ENCODE measurements at places on chromosomes 13 and 19.

DNA sequence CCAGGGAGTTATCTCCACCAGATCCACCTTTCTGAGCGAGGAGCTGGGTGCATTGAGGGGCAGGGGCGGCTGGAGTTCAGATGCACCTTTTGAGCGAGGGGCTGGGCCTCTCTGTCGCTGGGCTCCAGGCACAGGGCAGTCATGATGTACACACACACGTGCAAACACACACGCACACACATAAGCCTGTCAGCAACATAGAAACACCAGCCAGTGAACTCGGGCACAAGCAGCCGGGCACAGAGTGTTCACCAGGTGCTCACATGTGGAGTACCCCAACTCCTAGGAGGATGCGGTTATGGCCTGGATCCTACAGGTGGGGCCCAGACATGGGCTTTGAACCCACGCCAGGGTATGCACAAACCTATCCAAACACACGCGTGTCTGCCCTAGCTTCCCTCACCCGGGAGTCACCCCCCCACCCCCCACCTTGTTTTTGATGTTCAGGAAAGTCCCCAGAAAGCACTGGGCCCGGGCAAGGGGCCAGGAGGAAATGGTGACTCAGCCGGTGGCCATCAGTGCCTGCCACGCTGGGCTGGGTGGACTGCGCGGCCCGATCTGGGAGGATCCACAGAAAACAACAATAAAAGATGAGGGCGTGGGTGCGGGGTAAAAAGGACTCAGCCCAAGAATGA lies 13.3 kb downstream of the ARRDC2 start:
- DNase-seq: peak; percentile 80

GRCh38 chr13:102726430-102726829 lies 31.6 kb upstream of the METTL21C start:
- DNase-seq: no peak

DNA sequence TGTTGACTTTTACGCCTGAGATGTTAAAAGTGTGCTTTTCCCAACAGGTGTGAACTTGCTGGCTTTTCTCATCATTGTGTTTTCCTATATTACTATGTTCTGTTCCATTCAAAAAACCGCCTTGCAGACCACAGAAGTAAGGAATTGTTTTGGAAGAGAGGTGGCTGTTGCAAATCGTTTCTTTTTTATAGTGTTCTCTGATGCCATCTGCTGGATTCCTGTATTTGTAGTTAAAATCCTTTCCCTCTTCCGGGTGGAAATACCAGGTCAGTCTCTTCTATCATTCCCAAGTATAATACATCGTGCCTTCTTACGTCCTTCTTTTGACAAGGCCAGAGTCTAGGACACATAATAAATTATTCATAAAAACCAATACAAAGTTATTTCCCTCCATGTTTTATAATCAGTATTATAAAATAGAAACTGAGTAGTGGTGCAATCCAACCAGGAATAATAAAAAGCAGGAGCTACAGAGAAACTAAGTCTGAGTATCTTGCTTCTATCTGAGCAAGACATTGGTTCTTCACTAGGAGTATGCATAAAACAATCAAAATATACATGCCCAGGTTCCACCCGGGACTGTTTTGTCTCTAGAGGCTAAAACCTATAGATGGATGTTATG lies 57.9 kb downstream of the RXFP2 start:
- peak; percentile 16 for DNase-seq

GRCh38 chr13:79228972-79229371 lies 177.1 kb downstream of the RBM26 start:
- no peak for DNase-seq

DNA sequence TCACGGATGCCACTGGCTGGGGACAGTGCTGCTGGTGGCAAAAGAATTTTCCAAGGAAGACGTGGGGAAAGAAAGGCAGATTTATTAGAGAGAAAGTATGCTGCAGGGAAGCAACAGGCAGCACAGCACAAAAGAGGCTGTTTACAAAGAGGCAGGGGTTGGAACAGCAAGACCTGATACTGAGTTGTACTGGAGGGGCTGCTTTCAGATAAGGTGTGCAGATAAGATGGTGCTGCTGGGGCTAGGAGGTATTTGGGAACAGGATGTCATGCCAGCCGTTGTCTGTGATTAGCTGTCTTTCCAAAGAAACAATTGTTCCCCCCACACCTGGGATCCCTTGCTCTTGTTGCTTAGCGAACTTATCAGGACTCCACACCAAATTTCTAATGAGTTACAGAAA lies 2023.3 kb upstream of the PCDH20 start:
- no peak for DNase-seq

DNA sequence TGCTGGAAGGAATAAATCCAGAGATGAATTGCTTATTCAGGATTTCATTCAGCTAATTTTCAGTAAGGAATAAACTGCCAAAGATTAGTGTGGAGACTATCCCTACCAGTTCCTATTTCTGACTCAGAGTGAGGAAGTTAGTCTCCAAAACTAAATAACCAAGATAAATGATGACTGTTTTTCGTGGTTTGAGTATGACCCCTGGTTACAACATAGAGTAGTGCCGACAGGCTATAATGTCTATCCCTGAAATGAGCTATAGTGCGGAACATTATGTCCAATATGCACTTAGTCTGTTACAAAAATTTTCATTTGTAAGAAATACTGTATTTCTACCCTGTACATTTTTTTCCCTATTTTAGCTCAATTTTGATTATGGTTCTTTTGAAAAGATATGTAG lies 51.4 kb downstream of the NBEA start:
- no peak for DNase-seq

- no peak for DNase-seq
These were observed 158.1 kb upstream of the TSC22D1 start for GRCh38 chr13:44734201-44734707.

GRCh38 chr19:17869114-17869608 lies 2.6 kb upstream of the SLC5A5 start:
- no peak for DNase-seq

GRCh38 chr19:5547881-5548280 lies 19.9 kb downstream of the TINCR start:
- peak; percentile 45 for DNase-seq

DNA sequence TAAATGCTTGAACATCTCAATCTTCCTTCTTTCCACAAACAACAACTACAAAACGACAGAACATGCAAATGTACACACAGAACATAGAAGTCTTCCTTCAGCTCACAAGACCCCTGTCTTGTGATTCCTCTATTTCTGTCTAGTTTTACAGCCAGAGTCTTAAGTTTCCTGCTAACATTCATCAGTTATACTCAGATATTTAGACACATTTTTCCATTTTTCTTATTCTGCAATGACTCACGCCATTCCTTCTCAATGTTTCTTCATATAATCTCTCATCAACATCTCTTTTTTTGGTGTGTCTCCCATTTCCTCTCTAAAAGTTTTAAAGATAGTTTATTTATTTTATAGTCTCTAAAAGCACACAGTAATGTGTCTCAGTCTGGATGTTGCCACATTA lies 1872.9 kb upstream of the PCDH20 start:
- no peak for DNase-seq

DNA sequence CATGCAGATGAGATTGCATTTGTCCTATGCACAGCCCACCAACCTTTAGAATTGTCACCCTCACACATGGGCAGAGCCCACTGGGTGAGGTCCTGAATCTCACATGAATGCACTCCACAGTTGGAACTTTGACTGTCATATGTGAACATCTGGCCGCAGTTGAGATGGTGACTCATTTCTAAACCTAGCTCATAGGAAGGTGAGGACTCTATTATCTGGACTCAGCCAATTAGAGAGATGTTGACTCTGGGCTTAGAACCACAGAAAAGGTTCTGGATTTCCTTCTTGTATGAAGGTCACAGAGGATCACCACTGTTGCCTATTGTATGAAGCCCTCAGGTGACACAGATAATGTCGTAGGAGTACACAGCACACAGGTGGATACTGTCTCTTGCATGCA lies 25.6 kb upstream of the ZNF681 start:
- DNase-seq: no peak

DNA sequence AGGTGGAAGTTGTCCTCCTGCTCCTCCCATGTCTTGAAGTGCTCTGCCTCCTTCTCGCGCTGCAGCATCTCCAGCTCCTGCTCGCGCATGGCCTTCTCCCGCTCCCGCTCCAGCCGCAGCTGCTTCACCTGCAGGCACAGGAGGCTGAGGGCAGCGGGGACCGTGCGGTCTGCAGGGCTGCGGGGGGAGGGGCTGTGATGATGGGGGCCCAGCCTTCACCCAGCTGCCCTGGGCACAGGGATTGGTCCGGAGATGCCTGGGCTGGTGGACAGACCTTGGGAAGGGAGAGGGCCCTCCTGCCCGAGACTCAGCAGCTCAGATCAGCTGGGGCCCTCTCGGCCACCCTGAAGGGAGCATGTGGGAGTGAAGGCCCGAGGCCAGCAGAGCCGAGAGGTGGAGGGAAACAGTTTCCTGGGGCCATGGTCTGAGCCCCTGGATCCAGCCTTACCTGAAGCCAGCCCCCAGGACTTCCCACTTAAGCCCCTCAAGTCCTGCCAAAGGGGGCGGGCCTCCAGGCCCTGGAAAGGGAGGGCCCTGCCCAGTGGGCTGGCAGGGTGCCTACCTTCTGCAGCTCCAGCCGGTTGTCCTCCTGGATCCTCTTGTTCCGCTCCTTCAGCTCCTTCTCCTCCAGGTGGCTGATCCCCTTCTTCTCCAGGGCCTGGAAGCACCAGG lies 6.3 kb downstream of the CACTIN start:
- DNase-seq: no peak

DNA sequence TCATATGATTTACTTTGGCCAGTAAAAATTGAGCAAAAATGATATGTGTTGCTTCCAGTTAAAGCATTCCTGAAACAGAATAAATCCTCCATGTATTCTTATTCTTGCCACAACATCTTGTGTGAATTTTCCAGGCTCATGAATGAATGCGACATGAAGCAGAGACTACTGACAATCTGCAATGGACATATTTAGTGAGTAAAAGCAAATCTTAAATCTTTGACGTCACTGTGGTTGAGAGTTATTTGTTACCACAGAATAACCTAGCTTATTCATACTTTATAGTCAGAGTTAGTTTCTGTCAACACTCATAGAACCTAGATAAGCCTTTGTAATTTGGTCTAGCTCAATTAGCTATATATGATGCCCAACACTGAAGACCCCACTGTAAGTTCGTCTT lies 1443.1 kb downstream of the PCDH9 start:
- no peak for DNase-seq

DNA sequence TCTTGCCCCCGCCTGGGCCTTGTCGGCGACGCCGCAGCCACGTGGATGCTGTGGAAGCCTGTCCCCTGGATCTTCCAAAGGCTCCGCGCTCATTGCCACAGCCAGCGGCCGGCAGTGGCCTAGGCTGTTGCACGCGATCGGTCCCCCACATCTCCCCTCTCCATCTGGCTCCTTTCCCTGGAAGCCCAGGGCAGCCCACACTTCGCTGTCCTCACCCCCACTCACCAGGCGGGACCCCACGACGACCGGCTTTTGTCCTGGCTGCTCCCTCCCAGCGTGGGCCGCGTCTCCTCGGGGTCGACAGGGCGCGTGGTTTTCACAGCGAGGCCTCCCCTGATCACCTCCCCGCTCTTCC lies 605 bp upstream of the TEX30 start:
- DNase-seq: no peak

DNA sequence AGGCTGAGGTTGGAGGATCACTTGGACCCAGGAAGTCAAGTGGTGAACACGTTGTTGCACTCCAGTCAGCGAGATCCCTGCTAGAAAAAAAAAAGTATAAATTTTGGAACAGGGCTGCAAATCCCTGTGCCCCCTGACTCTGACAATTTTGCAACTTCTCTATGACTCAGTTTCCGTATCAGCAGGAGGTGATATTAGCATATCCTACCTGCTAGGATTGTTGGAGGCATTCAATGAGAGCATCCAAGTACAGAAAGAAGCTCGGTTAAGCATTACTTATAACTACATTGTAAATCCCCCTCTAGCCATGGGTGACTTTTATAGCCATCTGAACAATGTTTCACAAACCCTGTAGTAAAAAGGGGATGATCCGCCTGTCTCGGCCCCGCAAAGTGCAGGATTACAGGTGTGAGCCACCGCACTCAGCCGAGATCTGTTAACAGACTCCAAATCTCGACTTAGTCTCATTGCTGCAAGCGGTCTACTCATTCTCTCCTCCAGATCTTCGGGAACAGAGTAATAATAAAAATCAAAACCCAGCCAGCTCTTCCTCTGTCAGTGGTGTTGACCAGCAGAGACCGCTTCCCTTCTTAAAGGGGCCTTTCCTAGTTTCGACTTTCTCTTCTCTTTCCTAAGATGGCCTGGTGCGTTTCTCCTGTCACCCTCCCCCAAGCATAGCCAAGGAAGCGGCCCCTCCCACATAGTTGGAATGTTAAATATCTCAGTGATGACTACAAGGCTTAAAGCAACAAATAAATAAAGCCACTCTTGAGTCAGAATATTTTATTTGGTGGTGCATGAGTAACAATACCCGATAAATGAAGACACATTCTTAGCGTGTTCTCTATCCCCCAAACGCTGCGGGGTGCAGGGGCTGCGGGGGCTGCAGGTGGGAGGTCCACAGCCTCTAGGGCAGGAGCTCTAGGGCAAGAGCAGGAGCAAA lies 10.3 kb upstream of the BICRA start:
- peak; percentile 37 for DNase-seq

GRCh38 chr19:16036941-16037340 lies 39.4 kb upstream of the TPM4 start:
- DNase-seq: no peak

GRCh38 chr13:113358653-113359190 lies 5.2 kb downstream of the GRTP1 start:
- DNase-seq: no peak

DNA sequence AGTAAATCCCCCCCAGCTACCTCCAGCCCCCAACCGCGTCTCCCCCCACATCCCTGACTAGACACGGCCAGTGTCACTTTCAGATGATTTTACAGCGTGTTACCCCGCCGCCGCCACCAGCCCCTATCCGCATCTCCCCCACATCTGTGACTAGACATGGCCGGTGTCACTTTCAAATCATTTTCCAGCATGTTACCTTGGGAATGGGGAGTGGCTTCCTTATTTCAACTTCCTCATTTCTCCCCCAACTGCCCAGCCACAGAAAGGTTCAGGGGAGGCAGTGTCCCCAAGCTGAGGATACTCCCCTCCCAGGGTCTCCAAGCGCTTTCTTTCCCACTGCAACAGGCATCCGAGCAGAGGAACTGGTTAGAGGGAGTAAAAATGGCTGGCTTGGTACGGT lies 18.4 kb downstream of the ADGRL1 start:
- no peak for DNase-seq

DNA sequence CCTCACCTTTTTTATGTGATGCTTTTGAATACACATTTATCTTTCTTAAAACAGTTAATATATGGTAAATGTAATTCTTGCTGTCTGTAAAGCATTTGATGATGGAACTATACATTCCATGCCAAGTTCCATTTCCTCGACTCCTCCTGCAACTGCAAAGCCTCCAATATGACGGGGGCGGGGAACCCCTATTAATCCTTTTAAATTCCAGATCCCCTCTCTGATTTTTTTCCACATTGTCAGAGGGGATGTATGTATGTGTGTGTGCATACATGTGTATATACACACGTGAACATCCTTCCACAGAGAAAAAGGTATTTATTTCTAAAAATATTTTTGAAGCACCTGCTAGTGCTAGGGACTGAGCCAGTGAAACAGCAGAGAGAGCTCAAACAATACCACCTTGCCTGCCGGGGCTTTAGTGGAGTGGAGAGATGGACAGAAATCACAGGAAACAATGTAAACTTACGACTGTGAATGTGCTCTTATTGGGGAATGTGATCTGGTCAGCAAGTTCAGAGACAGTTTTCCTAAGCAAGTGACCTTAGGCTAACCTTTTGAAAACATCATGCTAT lies 25.3 kb upstream of the MAB21L1 start:
- DNase-seq: no peak

- no peak for DNase-seq
These were observed 5.6 kb upstream of the BSG start for GRCh38 chr19:566844-567243.

- peak; percentile 71 for DNase-seq
These were observed 157.2 kb downstream of the TM9SF2 start for GRCh38 chr13:99658261-99658991.

- DNase-seq: no peak
These were observed 481.4 kb downstream of the COG6 start for GRCh38 chr13:40136896-40137295.
